ENCODE measurements at places on chromosomes 12 and 14.

DNA sequence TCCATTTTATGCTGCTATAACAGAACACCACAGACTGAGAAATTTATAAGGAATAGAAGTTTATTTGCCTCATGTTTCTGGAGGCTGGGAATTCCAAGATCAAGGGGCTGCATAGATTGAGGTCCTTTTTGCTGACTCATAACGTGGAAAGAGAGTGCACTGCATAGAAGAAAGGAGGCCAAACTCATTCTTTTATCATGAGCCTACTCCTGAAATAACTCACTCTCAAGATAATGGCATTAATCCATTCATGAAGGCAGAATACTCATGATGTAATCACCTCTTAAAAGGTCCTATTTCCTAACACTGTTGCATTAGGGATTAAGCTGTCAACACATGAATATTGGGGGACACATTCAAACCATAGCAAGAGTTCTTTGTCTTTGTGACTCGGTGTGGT is 60.0 kb upstream of the FBXO33 start:
- DNase-seq, result no peak

DNA sequence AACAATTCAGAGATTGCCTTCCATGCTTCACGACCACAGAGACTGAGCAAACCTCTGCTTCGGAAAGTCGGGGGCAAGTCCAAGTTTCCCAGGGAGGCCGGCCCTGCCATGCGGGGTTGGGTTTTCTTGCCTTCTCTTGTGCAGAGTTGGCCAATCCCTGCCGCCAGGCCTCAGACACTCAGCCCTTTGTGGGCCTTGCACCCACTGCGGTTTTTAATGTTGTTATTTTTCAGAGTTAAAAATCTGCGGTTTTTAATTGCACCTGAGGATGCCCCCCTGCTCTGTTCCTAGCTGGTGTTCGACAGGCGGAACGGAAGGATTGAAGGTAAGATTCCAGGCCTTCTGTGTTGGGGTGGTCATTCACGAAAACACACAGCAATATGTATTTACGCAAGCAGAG is 108.7 kb downstream of the CALM1 start:
- no peak for DNase-seq

DNA sequence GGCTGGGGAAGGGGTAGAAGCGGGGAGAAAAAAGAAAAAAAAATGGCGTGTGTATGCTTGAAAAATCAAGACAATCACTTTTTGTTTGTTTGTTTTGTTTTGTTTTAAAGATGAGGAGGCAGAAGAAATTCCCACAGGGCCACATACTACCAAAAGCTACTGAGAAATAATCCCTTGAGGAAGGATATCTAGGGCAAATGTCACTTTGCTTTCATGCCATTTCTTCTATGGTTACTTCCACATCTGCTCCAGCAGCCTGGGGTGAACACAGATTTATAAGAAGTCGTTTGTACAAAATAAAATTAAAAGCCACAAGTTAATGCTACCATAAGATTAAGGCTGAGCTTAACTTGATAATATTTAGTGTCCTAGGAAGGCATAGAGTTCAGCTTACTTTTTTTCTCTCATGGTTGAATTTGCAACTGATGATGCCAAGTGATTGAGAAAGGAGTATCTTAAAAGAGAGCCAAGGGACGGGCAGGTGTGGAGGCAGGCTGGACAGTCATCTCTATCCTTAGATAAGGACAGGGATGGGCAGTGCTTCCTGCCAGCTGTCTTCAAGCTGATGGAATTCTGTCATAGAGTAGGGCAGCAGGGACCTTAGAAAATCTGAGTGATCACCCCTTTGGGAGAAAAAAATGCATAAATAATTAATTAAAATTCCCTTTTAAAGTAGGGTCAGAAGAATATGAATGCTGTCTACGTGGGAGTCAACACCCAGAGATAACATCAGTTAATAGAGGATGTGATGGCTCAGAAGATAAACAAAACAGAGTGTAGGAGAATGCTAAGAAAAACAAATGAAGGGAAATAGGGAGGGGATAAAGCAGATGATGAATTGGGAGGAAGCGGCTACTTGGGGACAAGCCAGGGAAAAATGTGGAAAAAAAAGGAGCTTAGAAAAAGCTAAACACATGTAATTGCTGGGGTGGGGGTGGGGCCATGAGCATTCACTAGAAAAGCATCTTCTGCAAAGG is 57.1 kb downstream of the DYRK2 start:
- DNase-seq, result no peak

DNA sequence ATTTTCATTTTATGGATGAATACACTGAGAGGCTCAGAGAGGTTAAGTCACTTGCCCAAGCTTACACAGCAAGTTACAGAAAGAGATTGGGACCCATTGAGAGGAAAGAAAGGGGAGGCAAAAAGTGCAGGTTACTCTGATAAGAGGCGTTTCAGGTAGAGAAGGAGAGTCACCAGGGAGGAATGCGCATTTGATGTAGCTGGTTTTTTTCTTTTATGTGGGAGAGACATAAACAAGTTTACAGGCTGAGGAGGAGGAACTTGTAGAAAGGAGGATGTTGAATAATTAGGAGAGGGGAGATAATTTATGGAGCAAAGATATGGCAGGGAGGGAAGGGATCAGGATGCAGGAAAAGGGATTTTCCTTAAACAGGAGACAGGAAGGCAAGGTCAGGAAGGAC is 297.0 kb downstream of the PCNX1 start:
- DNase-seq, result no peak

DNA sequence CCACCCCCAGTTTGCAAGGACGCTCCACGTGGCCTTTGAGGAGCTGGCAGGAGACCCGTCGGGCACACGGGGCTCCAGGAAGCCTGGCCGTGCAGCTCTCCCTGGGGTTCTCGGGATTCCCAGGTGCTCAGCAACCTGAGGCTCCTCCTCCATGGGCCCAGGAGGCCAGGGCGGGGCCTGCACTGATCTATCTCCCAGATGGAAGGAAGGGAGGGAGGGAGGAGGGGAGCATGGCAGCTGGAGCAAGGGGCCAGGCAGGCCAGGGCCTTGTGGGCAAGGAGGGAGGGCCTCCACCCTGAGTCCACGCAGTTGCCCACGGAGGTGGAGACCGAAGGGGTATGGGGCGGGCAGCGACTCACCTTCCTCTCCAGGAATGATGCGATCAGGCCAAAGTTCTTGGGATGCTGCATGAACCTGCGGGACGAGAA is 127.3 kb downstream of the RFLNA start:
- no peak for DNase-seq

DNA sequence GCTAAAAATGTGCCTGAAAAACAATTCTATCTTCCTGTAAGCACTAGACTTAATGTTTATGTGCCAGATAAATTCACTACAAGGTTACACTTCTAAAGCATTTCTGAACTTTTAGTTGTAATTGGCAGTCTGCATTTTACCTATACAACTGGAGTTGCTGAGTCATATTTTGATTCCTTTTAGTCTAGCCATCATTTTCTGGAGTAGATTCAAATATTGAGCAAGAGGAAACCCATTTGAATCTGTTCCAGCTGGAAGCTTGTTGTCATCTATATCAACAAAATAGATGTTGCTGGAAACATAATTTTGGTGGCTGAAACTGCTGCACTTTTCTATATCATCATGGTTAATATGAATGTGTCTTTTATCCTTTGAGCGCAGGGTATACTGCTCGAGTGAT is 122.2 kb upstream of the CCDC175 start:
- DNase-seq, result no peak

- no peak for DNase-seq
Measured at GRCh38 chr12:67088401-67089118, 180.6 kb upstream of the CAND1 start.

GRCh38 chr12:132106921-132107320 is 37.2 kb downstream of the DDX51 start:
- no peak for DNase-seq

DNA sequence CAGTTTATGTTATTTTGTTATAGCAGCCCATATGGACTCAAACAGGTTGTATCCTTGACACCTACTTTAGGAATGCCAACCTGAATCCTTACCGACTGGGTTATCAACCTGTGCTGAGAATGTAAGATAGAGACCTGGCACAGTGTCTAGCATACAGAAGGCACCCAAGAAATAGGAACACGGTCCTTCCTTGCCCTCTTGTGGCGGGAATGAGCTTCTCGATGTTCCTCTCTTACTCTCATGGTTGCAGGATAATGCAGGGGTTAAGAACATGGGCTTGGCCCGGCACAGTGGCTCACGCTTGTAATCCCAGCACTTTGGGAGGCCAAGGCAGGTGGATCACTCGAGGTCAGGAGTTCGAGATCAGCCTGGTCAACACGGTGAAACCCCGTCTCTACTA is 6.5 kb downstream of the C12orf43 start:
- DNase-seq, result no peak

DNA sequence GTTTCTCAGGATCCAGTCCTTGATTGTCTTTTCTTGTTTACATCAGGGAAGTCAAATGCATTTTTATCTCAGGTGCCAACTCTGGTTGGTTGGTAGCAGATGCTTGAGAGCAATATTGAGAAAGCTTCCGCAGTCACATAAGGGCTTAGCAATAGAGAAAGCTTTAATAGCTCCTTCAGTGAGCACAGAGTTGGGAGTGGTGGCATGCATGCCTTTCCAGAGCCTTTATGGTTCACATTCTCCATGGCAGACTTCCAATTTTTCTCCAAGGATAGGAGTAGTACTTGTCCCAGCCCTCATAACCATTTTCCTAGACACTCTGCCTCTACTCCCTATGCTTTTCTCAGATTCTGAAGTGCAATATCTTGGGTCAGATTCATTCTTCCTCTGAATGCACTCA is 280.4 kb downstream of the AEBP2 start:
- no peak for DNase-seq

DNA sequence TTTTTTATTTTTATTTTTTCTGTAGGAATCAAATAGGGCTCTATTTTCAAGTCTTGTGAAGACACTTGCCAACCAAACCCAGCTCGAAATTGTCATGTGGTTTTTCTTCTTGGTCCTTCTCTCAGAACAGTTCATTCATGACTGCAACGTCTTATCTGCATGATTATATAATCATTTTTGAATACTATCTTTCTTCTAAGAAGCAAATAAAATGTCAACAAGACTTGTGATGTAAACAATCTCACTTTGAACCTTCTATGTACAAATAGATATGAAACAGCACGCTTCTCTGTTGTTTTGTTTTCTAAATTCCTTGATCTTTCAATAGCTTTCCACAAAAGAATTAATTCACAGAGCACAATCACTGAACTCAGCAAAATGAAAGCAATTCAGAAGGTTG is 320.7 kb downstream of the SOX5 start:
- DNase-seq, result no peak

GRCh38 chr12:116324654-116325335 is 47.3 kb upstream of the MED13L start:
- DNase-seq, result no peak

DNA sequence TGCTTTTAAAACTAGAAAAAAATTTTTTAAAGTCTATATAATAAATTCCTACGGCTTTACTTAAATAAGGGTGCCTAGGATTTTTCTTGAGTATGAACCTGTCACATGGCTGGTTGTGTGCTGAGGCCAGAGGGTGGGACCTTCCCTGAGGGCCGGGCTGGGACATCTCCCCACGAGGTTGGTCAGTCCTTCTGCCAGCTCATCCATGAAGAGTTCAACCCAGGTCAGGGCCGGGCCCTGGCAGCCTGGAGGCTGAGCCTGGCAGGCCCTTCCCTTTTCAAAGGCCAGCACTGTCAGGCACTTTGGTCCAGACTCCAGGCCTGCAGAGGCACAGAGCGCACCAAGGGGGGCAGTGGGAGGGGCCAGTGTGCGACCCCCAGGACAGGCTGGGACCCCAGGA is 31.7 kb downstream of the TNFAIP2 start:
- DNase-seq, result no peak

- DNase-seq, result no peak
Measured at GRCh38 chr14:65263177-65263788, 149.2 kb upstream of the FUT8 start.

- DNase-seq, result peak; percentile 42
Measured at GRCh38 chr12:7130701-7131501, 730 bp downstream of the CLSTN3 start.

DNA sequence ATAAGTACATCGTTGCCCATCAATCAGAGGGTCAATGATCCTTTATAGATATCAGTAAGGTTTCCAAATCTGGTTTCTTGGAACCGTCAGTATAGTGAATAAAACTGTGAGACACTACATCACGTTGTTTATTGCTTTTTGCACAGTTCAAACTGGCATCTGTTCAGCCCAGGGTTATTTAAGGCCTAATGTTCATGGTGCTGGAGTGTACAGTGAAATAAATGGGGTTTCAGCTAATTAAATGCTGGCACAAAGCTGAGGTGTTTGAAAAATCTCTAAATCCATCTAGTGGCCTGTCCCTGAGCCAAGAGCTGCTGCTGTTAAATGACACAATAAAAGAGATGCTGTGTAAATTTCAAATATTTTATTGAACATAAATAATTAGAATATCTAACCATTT is 69.9 kb downstream of the RPS29 start:
- no peak for DNase-seq

DNA sequence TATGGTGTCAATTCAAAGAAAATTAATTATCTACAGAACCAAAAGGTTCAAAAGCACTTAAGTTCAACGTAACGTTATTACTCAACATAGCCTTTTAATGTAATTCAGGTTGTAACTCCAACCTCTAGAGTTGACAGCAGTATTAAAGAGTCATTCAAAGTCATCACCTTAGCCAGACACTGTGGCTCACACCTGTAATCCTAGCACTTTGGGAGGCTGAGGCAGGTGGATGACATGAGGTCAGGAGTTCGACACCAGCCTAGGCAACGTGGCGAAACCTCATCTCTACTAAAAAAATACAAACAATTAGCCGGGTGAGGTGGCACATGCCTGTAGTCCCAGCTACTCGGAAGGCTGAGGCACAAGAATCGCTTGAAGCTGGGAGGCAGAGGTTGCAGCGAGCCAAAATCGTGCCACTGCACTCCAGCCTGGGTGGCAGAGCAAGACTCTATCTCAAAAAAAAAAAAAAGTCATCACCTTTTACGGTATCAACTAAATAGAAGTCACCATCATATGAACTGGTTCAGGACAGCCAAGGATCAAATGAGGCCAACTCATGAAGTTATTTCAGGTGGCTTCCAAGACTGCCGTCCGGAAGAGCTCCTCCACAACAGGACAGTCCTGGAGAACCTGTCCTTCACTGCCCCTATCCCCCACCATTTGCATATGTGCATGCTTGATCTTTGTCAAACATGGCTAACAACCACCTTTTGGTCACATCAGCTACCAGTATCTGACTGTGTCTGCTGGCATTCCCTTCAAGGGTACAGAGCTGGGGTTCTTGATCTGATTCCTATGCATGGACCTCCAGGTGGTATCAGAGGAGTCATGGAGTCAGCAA is 4.2 kb downstream of the PPTC7 start:
- peak; percentile 9 for DNase-seq

All from stimulated activated naive CD4-positive, alpha-beta T cell treated with Interleukin-2 at 50 U/mL for 16 hours (primary cell).